ENCODE measurements at places on chromosomes 5 and 9. TPM values are rescaled to one million over a fixed set of nuclear protein-coding genes. Genes with fewer than 3 reads are reported as not detected.

DNA sequence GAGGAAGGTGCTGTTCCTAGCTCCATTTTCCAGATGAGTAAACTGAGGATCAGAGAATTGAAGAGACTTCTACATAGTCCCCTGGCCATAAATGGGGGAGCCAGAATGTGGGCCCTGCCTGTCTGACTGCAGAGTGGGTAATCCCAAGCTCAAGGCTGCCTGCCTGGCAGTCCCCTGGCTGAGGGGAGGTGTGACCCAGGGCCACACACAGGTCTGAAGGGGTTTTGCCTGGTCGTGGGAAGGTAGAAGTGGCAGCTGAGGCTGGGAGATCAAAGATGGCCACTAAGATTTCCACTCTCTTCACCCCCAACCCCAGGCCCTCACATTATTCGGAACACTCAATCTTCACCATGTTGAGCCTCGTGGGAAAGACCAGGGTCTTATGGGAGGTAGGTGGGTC, 176.3 kb downstream of the MACROH2A1 start:
- DNase-seq, result no peak

DNA sequence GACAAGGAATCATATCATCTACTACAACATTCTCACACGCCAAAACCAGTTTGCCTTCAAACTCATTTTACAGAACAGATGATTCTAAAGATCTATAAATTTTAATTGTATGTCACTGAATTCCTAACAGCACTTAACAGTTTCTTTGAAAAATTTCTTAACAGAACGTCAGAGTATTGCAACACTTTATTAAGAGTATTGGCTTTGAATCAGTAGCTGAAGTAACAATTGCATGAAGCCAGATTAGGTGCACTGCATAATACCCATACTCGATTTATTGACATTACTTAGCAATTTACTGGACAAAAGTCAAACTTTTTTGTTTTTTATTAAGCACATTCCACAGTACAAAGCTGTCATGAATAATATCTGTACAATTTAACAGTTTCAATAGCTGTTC, 75.8 kb downstream of the SMIM23 start:
- no peak for DNase-seq

- no peak for DNase-seq
These were observed 24.9 kb upstream of the CCDC112 start for GRCh38 chr5:115321309-115321708.

DNA sequence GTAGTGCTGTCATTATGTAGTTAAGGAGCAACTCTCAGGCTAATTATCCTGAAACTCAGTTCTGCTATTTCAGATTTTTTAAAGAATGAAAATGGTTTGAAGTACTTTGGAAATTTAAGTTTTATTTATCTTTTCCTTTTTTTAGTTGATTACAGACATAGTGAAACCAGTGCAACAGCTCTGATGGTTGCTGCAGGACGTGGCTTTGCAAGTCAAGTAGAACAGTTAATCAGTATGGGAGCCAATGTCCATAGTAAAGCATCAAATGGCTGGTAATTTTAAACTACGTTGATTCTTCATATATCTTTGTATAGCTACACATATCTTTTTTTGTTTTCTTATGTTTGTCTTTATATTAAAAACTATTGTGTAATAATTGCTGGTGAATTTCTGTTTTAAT, 34.9 kb downstream of the YTHDC2 start:
- DNase-seq, result no peak

PPP2R2B gene
- total RNA-seq, result 7.9 TPM

GRCh38 chr5:151751091-151751490, 7.3 kb downstream of the ATOX1 start:
- DNase-seq, result no peak

DNA sequence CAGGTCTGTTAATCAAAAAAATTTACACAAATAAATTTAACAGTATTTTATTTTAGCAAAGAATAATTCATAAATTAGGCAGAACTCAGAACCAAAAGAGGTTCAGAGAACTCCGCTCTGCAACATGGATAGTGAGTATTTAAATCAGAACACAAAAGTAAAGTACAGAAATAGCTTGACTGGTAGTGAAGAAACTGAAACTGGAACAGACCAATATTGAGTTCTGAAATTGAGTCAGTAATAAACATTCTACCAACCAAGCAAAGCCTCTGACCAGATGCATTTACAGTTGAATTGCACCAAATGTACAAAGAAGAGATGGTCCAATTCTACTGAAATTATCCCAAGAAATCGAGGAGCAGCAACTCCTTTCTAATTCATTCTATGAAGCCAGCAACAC, 1542.8 kb downstream of the EFNA5 start:
- DNase-seq, result no peak

DNA sequence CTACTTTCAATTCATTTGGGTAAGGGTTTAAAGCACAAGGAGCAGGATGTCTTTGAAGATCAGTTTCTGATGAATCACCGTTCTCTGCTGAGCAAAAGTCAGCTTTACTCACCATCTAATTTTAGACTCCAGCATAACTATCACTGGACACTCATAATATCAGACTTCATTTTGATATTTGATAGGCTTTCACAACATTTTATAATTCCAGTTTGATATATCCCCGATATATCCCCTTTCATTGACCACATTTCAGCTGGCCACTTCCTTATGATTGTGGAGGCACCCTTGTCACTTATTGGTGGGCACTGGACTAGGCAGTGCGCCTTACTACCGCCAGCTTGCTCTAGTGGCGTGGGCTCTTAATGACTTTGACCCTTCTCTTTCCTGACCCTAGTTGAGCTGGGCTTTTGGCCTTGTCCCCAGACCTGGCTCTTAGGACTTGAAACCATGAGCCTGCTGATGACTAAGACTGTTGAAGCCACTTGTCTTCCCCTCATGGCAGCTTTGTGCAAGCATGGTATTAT, 46.8 kb downstream of the CYSTM1 start:
- DNase-seq, result no peak

GRCh38 chr5:32511776-32512374, 67.3 kb upstream of the ZFR start:
- no peak for DNase-seq

DNA sequence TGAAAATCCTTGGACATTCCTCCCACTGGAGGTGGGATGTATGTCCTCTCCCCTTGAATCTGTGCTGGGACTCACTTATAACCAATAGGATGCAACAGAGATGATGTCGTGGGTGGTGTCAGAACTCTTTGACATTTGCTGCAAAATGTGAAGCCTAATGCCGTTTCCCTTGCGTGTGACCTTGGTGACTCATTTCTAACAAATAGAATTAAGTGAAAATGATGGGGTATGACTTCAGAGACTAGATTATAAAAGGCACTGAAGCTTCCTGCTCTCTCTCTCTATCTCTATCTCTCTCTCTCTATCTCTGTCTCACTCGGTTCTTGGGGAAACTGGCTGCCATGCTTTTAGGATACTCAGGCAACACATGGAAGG, 126.1 kb upstream of the STC2 start:
- DNase-seq, result no peak

GRCh38 chr5:65813174-65813573, 91.2 kb downstream of the NLN start:
- DNase-seq, result no peak

GRCh38 chr9:107613321-107613720, 123.8 kb upstream of the KLF4 start:
- DNase-seq, result no peak
